ENCODE measurements at places on chromosomes 13 and 19.

DNA sequence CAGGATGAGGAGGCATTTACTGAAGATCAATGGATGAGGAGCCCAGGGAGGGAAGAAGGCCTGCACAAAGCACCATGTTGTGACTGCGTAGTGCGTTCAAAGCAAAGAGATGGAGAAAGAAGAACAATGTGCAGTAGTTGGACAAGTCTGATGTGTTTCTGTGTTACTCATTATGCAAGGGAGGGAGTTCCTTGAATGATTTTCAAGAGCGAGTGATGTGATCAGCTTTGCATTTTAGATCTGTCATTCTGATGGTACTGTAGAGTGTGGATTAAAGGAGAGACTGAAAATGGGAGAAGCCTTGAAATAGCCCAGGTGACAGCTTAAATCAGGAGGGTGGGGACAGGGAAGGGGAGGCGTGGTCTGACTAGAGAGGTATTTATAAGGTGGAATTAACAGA, 9.5 kb downstream of the MYO16 start:
- no peak for DNase-seq

GRCh38 chr13:73739394-73739793, 394.8 kb downstream of the KLF12 start:
- no peak for DNase-seq

GRCh38 chr13:80825276-80825675, 484.4 kb upstream of the SPRY2 start:
- DNase-seq: no peak

GRCh38 chr19:24054044-24054935, 32.7 kb upstream of the ZNF254 start:
- DNase-seq: peak; percentile 52

DNA sequence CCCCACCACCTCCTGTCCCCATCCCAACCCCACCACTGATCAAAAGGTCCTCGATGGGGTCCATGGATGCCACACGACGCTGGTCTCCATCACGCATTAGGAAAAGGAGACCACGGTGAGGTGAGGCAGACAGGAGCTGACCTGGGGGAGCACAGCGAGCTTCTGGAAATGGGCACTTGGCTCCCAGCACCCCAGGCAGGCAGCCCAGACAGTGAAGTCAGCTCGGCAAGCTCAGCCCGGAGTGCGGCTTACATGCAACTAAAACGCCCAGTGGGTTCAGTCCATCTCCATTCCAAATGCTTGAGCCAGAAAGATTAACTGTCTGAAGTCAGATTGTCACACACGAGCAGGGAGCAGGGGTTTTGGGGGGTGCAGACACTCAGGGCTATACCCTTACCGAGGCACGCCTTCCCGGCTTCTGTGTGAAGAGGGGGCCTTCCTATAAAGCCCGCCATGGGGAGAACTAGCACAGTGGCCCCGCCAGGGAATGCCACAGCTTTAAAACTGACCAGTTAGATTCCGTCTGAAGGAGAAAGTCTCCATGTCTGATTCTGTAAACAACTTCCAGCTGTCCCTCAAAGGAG, 79.4 kb downstream of the SPACA7 start:
- no peak for DNase-seq

GRCh38 chr13:45296259-45296658, 44.7 kb downstream of the TPT1 start:
- DNase-seq: no peak

GRCh38 chr19:14748601-14749000, 29.8 kb downstream of the ADGRE2 start:
- no peak for DNase-seq

DNA sequence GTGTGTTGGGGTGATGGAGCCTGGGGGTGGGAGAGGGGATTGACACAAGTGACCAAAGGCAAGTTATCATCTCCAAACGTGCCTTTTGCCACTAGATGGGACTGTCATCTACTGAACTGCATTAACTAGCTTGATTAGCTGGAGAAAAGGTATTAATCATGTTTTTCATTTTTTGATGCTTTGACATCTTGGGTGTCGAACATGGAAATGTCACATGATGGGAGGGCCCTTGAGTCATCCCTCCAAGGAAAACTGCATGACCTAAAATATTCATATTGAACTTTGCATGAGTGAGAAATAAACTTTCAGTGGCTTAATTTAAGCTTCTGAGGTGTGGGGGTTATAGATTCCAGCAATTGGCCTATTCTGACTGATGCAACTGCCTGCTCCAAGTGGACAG, 73.3 kb downstream of the ALOX5AP start:
- peak; percentile 36 for DNase-seq

DNA sequence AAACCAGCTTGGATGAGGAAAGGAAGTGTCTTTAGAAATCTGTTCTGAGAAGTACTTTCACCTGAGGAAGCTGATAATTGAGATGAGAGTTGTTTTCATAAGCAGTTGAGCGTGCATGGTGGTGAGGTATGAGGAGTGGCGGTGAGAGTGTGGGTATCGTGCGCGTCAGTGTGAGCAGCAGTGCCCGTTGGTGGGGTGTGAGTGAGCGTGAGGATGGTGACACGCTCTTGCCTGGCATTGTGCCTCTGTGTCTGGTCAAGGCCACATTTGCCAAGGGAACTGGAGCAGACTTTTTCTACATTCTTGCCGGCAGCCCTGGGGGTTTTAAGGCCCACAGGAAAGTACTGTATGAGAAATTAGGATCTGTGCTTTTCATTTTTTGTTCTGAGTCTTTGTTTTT, 36.5 kb upstream of the TEX29 start:
- no peak for DNase-seq

GRCh38 chr13:39530916-39531315, 72.1 kb downstream of the LHFPL6 start:
- DNase-seq: peak; percentile 8

GRCh38 chr19:16945364-16945714, 56.5 kb downstream of the F2RL3 start:
- no peak for DNase-seq

GRCh38 chr19:41740415-41741243, 14.7 kb upstream of the CEACAM6 start:
- no peak for DNase-seq

- DNase-seq: no peak
These were observed 88.9 kb upstream of the RNF113B start for GRCh38 chr13:98265692-98266551.

DNA sequence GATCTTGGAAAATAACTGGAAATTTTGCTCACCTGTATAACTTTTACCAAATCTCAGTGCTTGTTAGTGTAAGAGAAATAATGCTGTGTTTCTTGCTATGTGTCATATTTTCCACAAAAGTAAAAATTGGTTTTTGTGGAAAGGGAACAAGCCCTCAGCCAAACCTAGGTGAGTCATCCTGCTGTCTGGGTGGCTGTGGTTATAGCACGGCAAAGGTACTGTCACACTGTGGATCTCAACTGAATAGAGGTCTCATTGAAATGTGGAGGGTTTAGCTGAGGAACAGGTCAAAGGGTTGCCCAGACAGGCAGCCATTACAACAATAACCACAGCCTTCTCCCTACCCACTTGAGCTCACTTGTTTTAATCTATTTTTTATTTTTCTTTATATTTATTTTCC, 338.8 kb upstream of the DACH1 start:
- no peak for DNase-seq

GRCh38 chr13:65605396-65605795, 1624.7 kb downstream of the PCDH9 start:
- no peak for DNase-seq

GRCh38 chr13:29924482-29925350, 74.3 kb upstream of the UBL3 start:
- peak; percentile 82 for DNase-seq

DNA sequence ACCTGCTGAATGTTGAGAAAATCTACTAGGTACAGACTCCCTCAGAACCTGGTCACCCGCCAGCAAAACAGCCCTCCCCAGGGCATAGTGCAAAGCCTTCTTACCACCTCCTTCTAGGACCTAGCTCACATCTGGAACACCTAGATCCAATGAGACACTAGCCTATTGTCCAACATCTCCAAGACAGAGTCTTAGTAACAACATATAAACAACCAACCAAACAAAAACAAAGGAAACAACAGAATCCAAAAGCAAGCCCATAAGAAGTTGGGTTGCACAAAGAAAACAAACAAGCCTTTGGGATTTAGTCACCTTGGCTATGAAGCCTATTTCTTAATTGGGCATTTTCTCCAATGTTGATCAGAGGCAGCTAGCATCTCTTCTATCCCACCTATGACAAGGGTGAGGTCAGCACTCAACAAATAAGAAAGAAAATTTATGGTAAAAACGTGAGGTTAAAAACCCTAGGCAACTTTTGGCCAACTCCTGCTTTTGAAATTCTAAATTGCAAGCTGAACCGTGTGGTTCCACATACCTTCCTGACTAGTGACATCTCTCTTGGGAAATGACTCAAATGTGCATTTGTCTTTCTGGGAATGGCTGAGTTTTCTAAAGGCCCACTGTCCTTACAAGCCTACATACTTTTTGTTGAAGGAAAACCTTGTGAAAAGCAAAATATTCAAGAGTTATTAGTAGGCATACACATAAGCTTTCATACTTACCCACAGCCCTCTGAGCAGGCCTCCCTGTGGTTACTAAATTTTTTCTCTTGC, 66.7 kb downstream of the FAM216B start:
- DNase-seq: peak; percentile 37

DNA sequence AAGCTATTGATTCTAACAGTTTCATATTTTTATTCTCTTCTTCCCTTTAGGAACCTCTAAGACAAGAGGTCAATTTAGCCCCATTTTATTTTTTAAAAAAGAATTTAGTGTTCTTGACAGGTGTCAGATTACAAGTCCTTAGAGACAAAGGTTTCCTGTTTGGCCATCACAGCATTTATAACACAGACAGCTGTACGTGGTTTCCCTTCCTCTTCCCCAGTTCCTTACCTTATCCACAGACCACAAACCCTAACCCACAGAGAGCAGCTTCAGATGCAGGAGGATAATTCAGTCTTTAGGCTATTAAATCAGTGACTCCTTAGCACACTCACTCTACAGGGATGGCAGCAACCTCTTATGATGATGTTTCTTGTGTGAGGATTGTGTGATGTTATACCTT, 1210.1 kb downstream of the DIAPH3 start:
- no peak for DNase-seq

DNA sequence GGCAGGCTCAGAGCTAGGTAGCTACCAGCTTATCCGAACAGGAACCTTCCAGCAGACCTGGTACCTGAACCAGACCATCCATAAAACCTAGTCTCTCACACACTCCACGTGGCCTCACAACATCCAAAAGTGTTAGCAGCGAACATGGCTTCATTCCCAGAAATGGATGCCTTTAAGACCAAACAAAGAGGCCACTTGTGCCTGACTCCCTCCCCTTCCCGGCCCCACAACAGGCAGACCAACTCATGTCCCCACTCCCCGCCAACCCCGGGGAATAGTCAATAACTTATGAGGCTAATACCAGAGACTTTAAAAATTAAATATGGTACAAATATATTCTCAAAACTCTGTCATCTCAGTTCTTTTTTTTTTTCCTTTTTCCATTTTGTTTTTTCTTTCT, 46.2 kb downstream of the ZNF557 start:
- no peak for DNase-seq

DNA sequence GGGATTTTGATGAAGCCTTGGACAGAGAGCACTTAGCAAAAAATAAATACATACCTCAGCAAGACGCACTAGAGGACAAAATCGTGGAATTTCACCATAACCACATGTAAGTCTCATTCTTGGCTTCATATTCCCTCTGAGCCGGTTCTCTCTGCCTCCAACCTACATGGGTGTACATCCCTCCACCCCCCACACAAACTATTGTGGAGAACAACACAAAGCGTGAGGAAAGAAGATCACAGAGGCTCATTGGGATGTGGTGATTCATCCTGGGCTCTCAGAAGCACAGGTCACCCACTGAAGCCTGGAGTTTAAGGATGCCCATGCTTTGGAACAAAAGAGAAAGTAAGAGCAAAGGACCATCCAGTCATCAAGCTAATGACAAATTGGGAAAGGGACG, 192.2 kb downstream of the STK24 start:
- DNase-seq: no peak

Measured in GM03348 (cell line).